ENCODE measurements at places on chromosomes 16 and 17.

DNA sequence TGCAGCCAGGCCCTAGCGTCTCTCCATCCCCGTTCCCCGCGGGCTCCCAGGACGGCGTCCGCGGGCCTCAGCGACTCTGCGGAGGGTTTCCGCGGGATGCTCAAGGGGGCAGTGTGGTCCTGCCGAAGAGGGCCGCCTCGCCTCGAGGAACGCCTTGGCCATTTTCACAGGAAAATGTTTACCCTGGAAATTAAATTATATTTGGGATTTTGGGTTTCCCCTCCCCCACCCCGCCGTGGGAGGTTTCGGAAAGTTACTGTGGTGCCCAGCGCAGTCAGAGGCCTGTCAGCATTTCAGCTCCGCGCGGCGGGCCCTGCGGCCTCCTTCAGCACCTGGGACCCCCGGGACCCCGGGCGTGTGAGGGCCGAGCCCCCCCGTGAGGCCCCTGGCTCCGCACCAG is 94.5 kb downstream of the PCTP start:
- peak; percentile 31 for DNase-seq

GRCh38 chr17:46194393-46195216 is 1.4 kb upstream of the KANSL1 start:
- DNase-seq, result peak; percentile 60

DNA sequence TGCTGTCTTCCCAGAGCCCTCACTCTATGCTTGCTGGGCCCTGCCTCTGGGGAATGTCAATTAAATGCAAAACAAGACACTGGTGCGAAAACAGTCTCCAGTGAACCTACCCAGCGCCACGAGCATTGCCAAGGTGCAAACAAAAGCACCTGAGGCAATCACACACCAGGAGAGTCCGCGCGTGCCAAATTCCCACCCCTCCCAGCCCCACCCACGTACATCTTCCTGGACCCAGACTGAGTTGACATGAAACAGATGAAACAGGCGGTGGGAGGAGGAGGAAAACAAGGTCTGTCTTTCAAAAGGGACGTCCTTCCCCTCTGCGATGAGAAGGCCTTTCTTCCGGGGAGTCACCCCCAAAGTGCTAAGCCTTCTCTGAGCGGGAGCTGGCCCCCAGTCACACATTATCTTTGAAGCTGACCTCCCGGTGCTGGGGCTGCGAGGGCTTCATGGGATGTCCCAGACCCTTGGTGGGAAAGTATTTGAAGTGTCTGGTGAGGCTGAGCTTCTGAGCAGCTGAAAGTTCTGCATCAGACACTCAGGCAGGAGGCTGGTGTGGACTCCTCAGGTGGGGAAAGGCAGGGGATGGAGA is 200.4 kb downstream of the AXIN2 start:
- DNase-seq, result no peak

DNA sequence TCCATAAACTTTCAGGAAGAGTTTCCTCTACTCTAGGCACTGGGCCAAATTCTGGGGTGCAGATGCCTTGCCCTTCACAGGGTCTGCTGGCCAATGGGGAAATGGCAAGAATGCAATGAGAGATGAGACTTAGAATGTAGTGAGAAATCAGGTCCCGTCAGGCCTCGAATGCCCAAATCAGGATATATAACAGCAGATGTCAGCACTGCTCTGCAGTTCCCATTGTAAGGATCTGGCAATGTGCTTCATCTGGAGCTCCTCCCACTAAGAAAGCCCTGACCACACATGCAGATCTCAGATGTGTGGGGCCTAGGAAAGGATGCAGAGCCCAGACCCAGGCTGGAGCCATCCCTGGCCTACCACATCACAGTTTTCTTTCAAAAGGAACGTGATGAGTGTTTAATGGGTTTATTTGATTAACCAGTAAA is 13.9 kb upstream of the LPCAT2 start:
- peak; percentile 86 for DNase-seq

- DNase-seq, result no peak
Measured at GRCh38 chr16:81706327-81707295, 72.5 kb upstream of the PLCG2 start.

- no peak for DNase-seq
Measured at GRCh38 chr16:29312835-29313558, 93.5 kb downstream of the NPIPB11 start.

DNA sequence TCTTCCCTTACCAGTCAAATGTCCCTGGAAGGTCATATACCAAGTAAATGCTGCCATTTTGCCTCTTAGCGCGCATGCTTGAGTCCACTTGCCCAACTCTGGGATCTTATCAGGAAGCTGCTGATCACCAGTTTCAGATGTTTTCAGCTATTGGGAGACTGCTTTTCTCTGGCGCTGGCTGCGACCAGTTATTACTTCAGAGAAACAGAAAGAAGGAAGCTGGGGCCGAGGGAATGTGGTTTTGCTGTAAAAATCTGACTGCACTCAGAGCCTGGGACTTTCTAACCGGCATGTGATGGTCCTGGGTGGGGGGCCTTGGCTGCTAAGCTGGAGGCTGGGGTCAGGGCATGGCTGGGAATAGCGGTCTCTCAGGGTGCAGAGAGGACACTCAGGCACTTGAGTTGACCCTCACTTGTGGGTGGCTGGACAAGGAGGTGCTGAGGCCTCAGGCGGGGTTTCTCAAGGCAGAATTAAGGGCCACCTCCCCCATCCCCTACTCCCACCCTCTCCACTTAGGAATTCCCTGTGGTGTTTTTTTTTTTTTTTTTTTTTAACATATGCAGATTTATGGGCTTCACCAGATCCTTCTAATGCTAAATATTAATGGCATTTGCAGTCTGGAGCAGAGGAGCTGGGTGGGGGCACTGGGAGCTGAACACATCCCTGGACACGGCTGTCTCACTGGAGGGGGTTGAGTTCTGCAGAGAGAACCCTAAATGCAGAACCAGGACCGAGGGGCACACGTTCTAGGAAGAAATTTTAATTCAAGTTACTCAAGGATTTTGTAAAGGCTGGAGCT is 145.8 kb downstream of the CYLD start:
- peak; percentile 60 for DNase-seq

DNA sequence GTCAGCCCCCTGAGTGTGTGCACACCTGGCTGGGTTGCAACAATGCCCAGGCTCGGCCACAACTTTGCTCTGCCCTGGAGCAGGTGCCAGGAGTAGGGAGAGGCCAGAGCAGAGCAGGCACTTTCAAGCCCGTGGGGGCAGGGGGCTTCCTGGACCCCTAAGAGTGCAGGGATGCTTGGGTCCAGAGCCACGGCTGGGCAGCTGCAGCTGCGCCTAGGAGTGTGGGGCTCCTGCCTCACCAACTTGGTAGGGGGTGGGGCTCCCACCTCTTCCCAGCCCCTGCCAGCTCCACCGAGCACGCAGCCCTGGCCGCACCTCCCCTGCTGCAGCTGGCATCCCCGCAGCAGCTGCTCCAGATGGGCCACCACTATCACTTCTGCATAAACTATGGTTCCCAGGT is 7.8 kb downstream of the OR3A2 start:
- no peak for DNase-seq

DNA sequence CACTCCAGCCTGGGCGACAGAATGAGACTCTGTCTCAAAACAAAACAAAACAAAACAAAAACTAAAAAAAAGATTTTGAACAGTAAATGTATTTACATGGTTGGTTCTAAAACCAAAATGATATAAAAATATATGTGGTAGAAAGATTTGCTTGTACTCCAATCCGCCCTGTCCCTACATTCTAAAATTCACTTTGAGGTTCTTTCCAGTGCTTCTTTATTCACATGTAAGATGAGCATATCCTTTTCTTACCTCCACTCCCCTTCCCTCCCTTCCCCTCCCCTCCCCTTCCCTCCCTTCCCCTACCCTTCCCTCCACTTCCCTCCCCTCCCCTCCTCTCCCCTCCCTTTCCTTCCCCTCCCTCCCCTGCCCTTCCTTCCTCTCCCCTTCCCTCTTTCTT is 34.4 kb downstream of the RAP1GAP2 start:
- no peak for DNase-seq

GRCh38 chr16:49701065-49701685 is 154.7 kb downstream of the ZNF423 start:
- no peak for DNase-seq

DNA sequence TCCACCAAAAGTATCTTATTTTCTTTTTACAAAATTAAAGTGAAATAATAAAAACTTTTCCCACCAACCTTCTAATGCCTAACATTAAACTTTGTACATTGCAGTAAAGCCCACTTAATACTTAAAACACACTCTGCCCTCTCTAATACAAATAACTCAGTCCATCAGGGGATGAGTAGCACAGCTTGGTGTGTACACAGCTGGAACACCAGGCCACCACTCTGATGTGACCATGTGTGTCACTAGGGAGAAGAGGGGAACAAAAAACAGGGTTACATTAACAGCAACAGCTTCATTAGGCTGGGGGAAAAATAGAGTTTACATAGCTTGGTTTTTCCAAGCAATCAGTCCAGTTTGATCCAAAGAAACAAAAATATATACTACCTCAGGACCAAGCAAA is 295.0 kb downstream of the CEP112 start:
- DNase-seq, result no peak

DNA sequence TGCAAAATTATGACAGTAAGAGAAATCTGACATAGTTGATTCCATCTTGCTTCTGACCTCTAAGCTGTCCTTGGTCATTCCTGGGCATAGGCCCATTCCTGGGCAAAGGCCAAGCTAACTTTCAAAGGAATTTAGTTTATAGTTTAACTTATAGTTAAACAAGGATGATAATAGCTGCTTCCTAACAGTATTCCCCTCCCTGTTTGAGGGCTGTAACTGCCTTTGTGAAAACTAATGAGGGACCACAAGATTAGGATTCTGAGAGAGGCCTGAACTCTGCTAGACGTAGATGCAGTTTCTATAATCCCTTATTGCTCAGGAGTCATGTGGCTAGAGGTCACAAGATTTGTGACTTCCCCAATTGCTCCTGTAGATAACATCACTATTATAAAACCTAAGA is 80.2 kb upstream of the ASIC2 start:
- peak; percentile 46 for DNase-seq

DNA sequence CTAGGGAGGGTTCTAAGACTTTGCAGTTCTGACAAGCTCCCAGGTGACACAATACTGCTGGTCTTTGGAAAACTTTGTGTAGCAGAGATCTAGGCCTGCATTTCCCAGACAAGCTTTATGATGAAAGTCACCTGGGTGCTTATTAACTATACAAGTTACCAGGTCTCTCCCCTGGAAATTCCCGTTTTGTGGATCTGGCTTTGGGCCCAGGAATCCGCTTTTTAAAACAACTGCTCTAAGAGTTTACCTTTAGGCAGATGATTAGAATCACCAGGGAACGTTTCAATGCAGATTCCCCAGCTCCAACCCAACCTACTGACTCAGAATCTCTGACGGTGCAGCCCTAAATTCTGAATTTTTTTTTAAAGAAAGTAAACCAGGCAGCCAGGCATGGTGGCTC is 36.3 kb downstream of the MYH3 start:
- DNase-seq, result no peak

DNA sequence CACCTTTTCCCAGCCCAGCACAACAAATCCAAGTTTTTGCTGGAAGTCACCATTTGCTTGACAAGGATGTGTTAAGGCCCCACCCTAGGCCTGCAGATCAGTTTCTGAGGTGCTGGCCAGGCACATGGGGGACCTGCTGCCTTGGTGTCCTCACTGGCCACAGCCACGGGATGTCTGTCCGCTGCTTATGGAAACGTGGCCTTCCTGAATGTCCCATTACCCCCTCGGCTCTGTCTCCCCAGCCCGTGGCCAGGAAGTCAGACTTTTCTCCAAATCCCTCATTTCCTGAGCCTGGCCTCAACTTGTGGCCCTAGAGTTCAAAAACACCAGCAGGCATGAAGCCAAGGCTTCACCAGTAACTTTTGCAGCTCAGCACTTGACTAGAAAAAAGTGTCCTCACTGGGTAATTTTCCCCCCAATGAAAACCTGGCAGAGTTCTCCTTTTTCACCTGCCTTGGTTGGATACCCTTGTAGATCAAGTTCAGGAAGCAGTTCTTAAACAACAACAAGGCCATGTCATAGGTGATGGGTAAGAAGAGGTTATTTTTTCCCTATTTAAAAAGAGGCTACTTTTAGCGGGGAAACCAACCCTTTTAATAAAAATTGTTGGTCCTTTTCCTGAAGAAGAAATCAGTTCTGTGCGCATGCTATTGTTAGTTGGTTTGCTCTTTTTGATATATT is 80.8 kb downstream of the SOCS1 start:
- DNase-seq, result no peak

- DNase-seq, result no peak
Measured at GRCh38 chr17:82061047-82061925, 4.3 kb downstream of the DUS1L start.

GRCh38 chr16:55179852-55180585 is 144.0 kb upstream of the IRX6 start:
- no peak for DNase-seq

GRCh38 chr17:65332375-65332774 is 195.2 kb downstream of the RGS9 start:
- DNase-seq, result no peak

- no peak for DNase-seq
Measured at GRCh38 chr16:3915426-3916260, 35.1 kb upstream of the CREBBP start.

DNA sequence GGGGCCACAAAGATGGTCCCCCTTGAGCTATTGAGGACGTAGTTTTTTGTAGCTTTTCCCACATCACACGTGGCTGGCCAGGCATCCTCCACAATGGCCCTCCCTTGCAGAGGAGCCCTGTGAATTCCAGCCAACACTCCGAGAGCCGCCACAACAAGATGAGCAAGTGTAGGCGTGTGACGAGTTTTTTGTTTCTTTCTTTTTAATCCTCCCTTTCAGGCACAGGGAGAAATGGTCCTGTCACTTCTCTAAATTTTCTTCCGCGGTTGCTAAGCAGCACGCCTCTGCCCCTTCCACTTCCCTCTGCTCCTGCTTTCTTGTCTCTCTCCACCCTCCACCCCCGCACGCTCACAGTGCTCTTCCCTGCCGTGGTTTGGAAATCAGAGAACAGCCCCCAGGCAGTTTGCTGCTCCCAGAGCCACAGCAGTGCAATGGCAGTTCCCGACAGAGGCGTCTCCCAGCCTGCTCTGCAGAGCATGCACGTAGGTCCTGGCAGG is 68.0 kb upstream of the MRTFB start:
- DNase-seq, result peak; percentile 89

GRCh38 chr16:56889206-56889605 is 24.2 kb downstream of the SLC12A3 start:
- DNase-seq, result no peak

GRCh38 chr17:44499722-44500121 is 3.5 kb downstream of the GPATCH8 start:
- no peak for DNase-seq

GRCh38 chr16:3637371-3637923 is 17.0 kb upstream of the DNASE1 start:
- peak; percentile 75 for DNase-seq

- no peak for DNase-seq
Measured at GRCh38 chr16:49621241-49622083, 234.4 kb downstream of the ZNF423 start.

- DNase-seq, result peak; percentile 79
Measured at GRCh38 chr16:1812732-1813163, 13.9 kb downstream of the HAGH start.

Data from suppressor macrophage (primary cell).